Natural killer cell treated with Interleukin-12 subunit alpha and Interleukin-12 subunit beta and Interleukin-15 and Interleukin-18, amount 100 ng/mL, for 72 hours (primary cell): ENCODE measurements at places on chromosomes 11 and 22. TPM values are rescaled to one million over a fixed set of nuclear protein-coding genes. Genes with fewer than 3 reads are reported as not detected.

Gene PKP3
- total RNA-seq = not detected

Gene MS4A3
- total RNA-seq = 0.50 TPM

Gene ARHGAP32
- 1.5 TPM for total RNA-seq

Gene GSTT2
- total RNA-seq = 0.47 TPM

Gene CRYBB3
- not detected for total RNA-seq

Gene OR8D4
- not detected for total RNA-seq

Gene ILK
- total RNA-seq = 91.8 TPM

Gene EMID1
- total RNA-seq = 0.71 TPM

Gene ZP1
- not detected for total RNA-seq

Gene WDR74
- total RNA-seq = 136 TPM

Gene F2
- 0.17 TPM for total RNA-seq

Gene EXPH5
- 0.56 TPM for total RNA-seq

DNA sequence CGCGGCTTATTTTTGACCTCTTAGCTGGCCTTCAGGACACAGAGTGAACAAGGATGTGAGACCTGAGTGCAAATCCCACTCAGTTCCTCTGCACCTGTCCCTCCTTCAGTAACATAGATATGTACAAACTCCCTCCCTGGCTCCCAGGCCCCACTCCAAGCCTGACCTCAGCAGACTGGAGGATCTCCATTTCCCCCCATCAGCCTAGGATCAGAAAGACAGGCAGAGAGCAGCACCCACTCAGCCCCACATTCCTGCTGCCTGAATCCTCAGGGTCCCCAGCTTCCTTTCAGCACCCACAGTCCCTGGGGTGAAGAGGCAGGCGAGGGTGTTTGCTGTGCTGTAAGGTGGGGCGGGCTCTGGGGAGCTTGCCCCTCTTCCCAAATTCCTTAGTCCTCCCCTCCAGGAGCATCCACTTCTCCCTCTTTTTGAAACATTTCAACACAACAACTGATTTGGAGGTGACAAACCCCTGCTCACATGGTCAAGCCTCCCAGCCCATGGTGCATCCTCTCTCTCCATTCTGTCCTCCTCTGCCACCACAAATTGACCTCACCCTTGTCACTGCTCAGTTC, 151.1 kb downstream of the FEZ1 start:
- no peak for DNase-seq

DNA sequence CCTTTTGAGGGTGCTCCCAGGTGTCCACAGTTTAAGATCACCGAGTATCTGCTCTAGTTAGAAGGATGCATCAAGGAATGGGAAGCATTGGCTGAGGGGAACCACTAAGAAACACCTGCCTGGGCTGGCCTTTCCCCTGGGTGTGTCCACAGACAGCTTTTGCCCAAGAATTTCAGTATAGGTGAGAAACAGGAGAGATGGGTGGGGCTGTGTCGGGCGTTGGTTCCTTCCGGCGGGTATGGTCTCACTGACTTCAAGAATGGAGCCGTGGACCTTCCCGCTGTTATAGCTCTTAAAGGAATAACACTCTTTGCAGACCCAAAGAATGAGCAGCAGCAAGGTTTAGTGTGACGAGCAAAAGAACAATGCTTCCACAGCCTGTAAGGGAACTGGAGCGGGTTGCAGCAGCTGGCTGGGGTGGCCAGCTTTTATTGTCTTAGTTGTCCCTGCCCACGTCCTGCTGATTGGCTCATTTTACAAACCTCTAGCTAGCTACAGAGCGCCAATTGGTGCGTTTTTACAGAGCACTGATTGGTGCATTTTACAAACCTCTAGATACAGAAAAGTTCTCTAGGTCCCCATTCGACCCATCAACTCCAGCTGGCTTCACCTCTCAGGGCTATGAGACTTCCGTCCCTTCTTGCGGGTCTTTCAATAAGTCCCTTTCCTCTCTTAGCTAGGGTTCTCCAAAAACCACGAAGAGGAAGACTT, 2.4 kb downstream of the FADS1 start:
- DNase-seq = no peak

- no peak for DNase-seq
These were observed 162.4 kb downstream of the SOX6 start for GRCh38 chr11:16193897-16194381.

DNA sequence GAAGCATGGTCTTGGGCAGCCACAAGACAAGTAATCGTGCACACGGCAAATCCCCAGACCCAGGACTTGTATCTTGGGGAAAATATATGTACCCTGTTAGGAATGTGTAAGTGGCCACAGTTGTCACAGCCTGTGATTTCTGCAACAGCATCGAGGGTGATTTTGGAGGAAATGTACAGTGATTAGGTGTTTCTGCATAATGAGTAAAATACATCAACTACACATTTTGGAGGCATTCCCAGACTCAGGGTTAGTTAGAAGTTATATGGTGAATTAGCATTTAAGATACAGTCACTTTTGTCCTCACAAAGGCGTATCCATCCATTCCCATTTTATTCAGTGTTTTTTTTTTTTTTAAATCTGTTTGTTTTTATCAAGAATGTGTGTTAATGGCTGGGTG, 28.4 kb downstream of the SUSD2 start:
- DNase-seq = no peak

GRCh38 chr11:131246156-131246555, 124.3 kb upstream of the NTM start:
- no peak for DNase-seq

DNA sequence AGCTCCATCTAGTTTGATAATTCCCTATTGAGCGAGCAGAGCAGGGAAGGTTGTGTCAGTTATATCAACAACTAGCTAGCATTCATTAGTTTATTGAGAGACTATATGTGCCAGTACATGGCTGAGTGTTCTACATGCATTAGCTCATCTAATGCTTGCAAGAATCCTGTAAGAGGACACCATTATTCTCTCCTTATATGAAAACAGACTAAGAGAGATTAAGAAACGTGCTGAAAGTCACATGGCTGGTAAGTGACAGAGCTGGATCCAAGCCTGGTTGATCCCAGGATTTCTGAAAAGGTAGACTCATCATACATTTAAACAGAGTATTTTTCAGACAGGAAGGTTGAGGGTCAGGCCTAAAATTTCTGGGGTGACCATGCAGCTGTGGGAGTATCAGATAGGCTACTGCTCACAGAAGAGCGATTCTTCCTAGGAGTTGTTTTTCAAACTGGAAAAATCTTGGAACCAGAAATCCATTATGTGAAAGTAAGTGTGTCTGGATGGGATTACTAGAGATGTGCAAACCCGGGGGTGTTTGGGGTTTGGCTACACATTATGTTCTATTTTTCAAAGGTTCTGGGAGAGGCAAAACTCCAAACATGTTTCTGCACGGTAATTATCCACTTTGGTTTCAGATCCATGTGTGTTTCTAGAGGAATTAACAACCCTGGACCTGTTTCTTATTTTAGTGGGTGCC, 213.3 kb downstream of the FAM76B start:
- no peak for DNase-seq

DNA sequence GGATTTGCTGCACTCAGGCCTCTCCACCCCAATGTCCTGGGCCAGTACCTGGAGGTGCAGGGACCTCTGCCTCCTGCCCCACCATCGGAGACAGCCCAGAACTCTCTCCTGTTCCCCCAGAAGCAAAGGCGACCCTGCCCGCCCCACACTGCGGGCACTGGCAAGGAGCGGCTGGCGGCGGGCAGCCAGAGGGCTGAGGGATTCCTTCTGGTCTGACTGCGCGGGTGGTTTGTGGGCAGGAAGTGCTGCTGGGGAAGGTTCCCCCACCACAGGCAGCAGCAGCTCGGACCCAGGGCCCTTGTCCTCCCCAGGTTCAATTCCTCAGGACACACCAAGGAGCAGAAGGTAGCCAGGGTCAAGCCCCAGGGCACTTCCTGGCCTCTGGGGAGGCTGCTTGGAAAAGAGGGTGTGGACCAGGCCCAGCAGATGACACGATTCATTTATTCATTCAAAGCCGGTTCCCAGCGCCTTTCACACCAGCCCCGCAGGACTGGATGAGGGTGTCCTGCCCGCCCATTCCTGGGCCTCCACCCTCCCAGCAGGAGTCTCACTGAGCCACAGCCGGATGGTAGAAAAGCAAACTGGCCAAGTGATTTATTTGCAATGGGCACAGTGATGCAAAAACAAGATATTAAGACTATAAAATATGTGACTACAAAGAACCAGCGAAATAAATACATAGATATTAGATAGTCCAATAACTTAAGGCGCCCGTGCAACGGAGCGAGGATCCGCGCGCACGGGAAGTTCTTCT, 1.2 kb downstream of the PHLDA2 start:
- peak; percentile 62 for DNase-seq

- no peak for DNase-seq
These were observed 74.2 kb upstream of the MS4A8 start for GRCh38 chr11:60625262-60625661.

GRCh38 chr11:20303391-20303965, 60.0 kb upstream of the HTATIP2 start:
- DNase-seq = no peak

- DNase-seq = no peak
These were observed 32.7 kb upstream of the TXNRD2 start for GRCh38 chr22:19974268-19974861.

- DNase-seq = no peak
These were observed 1275.2 kb downstream of the TBC1D22A start for GRCh38 chr22:48037618-48038017.

- DNase-seq = no peak
These were observed 130.9 kb upstream of the CCDC179 start for GRCh38 chr11:22991196-22991595.

GRCh38 chr11:70082829-70083228, 4.7 kb downstream of the ANO1 start:
- no peak for DNase-seq

DNA sequence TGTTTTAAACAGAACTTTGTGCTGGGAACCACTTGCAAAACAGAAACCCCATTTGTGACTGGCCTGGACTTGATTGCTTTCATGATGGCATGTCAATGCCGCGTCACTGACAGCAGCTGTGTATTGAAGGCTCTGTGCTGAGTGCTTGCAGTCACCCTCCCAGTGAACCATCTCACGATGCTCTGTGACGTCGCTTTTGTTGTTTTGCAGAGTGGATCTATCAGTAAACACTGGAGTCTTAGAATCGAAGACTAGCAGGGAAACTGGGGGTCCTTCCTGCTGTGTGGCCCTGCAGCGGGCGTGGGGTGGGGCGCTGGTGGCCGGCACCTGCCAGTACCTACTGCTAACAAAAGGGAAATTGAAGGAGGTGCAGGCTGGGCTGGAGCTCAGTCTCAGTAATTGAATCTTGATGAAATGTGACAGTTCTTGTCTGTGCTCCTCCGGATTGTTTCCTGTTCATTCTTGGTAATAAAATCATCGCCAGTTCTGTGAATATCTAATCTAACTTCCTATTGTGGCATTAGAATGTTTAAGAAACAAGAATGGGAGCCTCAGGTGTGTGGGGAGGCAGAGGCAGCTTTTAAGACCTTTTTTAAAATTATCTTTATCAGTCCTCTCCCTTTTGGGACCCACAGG, 50.5 kb upstream of the PARVG start:
- no peak for DNase-seq

GRCh38 chr11:83818349-83818748, 532.2 kb upstream of the CCDC90B start:
- no peak for DNase-seq

GRCh38 chr11:20451568-20451967, 64.1 kb downstream of the PRMT3 start:
- no peak for DNase-seq

DNA sequence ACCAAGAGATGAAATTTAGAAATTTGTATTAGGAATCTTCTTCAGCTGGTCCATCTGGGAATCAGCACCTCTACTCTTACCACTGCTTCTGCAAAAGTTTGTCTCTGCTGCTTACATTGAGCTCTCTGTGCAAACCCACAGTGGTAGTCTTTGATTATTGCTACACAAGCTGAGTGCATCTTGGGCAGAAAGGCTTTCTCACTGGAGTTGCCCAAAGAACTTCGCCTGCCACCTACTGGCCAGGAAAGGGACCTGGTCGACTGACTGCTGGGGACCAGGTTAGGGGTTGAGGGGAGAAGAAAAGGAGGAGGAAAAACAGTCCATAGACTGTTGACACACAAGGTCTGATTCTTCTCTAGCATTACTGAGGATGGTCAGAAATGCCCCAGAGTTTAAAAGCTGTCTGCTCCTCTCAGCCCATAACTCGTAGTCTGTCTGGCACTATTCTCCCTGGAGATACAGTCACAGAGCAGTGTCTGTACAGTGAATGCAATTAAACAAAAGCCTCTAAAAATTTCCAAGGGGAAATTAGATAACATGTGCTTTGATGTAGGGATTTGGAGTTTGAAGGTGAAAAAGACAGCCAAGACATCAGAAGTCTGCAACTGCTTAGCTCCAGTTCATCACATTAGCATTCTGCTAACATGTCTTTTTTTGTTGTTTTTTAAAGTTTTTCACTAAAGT, 215.0 kb upstream of the CTSC start:
- DNase-seq = peak; percentile 68

- DNase-seq = no peak
These were observed 22.9 kb upstream of the SLC22A12 start for GRCh38 chr11:64568041-64568571.
